ENCODE measurements at places on chromosomes 13 and 19.

- no peak for DNase-seq
Observed at GRCh38 chr13:48038761-48039160, 1.2 kb downstream of the NUDT15 start.

GRCh38 chr19:46014534-46014933, 8.3 kb downstream of the PGLYRP1 start:
- DNase-seq = no peak

- DNase-seq = no peak
Observed at GRCh38 chr13:91539286-91540157, 141.1 kb downstream of the GPC5 start.

DNA sequence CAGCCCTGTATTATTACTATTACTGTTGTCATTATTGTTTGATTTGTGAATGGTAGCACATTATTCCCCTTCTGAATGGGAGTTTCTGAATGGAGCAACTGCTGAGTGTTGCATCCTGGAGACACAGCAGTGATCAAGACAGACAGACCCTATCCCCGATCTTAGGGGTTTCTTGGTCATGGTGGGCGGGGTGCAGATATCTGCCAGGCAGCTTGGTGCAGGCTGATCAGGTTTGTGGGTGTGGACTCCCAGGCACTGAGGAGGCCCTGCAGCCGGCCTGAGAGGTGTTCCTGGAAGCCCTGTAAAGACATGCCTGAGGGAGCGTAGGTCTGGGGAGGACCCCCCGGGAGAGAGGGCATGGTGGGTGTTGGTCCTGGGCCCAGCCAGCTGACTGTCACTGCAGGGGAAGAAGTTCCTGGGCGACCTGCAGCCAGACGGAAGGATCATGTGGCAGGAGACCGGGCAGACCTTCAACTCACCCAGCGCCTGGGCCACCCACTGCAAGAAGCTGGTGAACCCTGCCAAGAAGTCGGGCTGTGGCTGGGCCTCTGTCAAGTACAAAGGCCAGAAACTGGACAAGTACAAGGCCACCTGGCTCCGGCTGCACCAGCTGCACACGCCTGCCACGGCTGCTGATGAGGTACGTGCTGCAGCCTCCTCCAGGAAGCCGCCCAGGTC, 2.1 kb downstream of the MPND start:
- no peak for DNase-seq

- DNase-seq = no peak
Observed at GRCh38 chr19:49110567-49110966, 3.6 kb upstream of the LIN7B start.

DNA sequence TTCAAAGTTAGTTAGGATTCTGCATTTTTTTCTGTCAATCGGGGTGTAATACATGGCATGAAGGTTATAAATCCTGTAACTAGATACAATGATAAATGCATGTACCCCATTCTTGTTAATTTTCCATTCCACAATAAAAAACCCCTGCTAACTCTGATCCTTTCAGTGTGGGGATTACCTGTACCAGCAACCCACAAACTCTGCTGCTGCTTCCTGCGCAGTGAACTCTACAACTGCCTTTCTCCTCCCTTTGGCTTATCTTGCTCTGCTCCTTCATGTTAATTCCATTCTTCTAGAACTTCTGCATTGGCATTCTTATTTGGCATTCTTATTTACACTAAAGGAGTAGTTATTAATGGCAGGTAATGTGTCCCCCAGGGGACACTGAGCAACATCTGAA, 273.1 kb downstream of the KLF12 start:
- DNase-seq = no peak

DNA sequence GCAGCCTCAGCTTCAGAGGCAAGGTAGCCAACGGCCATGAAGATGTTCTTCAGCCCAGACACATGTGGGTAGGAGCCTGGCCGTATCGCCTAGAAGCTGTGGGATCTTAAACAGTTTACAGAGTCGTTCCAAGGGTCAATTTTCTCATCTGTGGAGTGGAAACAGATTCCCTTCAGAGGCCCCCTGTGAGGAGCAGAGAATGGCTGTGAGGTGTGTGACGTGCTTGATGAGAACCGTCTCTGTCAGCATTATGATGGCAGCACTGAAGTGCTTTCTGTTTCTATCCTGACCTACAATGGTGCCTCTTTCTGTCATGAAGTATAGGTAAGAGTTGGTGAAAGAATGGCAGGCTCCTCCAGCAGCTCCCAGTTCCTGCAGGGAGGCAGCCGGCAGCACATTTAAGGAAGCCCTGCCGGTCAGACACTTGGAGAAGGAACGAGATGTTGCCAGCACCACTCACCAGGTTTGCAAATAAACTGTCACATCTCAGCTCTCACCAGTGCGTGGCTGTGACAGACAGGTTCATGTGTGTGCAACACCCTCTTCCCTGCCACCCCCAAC, 277.3 kb downstream of the FOXO1 start:
- DNase-seq = no peak

Measured in vagina (tissue), 2 donors.